ENCODE measurements at places on chromosomes 5 and 9. TPM values are rescaled to one million over a fixed set of nuclear protein-coding genes. Genes with fewer than 3 reads are reported as not detected.

DNA sequence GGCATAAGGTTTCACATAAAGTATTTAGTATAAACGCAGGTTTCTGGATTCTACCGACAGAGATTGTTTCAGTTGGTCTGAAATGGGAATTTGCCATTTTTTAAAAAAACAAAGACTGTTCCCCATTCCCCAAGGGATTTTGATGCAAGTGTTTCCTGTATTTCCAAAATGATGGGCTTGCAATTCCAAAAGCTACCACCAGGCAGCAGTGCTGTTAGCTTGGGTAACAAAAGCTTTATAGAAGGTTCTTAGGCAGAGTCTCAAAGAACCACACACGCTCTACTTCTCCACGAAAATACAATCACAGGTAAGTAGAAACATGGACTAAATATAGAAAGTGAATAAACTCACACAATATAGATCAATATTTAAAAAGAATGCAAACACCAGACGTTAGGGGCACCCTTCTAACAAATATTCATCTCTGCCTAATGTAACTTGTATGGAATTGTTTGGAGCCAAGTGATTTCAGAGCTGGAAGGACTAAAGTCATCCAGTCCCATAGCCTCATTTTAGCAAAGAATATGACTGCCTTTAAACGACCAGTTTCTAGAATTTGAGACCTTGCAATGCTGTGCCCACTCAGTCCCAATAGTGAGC is 154.3 kb downstream of the SPOCK1 start:
- H3K27me3 ChIP-seq: no peaks in the 10 kb centered on the region
- no peaks in the 10 kb centered on the region for H3K36me3 ChIP-seq
- no peak overlapping the region for H3K4me3 ChIP-seq
- H3K4me1 ChIP-seq: no peaks in the 10 kb centered on the region
- no peak overlapping the region for H3K27ac ChIP-seq

GRCh38 chr9:21465859-21466518 is 16.1 kb downstream of the IFNE start:
- no peaks in the 10 kb centered on the region for H3K36me3 ChIP-seq
- H3K4me3 ChIP-seq: no peak overlapping the region
- no peaks in the 10 kb centered on the region for H3K27me3 ChIP-seq
- no peak overlapping the region for H3K27ac ChIP-seq
- DNase-seq: no peak

GRCh38 chr9:76598981-76599380 is 140.0 kb downstream of the GCNT1 start:
- no peak overlapping the region for H3K4me3 ChIP-seq
- no peak for DNase-seq
- H3K27ac ChIP-seq: no peak overlapping the region
- no peaks in the 10 kb centered on the region for H3K36me3 ChIP-seq

GRCh38 chr9:104906441-104907277 is 21.3 kb downstream of the ABCA1 start:
- H3K4me3 ChIP-seq: no peak overlapping the region
- DNase-seq: no peak
- no peaks in the 10 kb centered on the region for H3K36me3 ChIP-seq

GRCh38 chr9:124132671-124133147 is 121.1 kb downstream of the LHX2 start:
- no peaks in the 10 kb centered on the region for H3K36me3 ChIP-seq
- no peak overlapping the region for H3K4me3 ChIP-seq
- no peaks in the 10 kb centered on the region for H3K4me1 ChIP-seq
- no peaks in the 10 kb centered on the region for H3K27me3 ChIP-seq
- DNase-seq: no peak

DNA sequence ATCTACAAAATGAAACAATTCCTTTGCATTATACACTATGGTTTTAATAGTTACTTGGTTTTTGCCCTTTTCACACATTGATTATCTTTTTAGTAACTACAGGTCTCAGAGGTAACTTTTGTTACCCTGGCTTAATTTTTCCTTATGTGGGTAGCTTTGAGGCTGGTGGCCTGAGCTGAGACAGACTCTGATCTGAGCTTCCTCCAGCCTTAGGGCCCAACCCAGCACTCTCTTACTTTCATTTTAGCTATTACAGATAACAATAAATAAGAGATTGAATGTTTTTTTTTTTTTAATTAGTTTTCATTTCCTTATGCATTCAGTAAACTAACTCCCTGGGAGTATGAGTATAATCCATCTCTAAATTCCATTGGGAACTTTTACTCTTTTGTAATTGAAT is 15.1 kb upstream of the OXCT1 start:
- H3K36me3 ChIP-seq: no peaks in the 10 kb centered on the region
- H3K4me1 ChIP-seq: no peaks in the 10 kb centered on the region
- DNase-seq: no peak
- peaks cover 3% of the 10 kb centered on the region for H3K27me3 ChIP-seq
- H3K4me3 ChIP-seq: no peak overlapping the region

DNA sequence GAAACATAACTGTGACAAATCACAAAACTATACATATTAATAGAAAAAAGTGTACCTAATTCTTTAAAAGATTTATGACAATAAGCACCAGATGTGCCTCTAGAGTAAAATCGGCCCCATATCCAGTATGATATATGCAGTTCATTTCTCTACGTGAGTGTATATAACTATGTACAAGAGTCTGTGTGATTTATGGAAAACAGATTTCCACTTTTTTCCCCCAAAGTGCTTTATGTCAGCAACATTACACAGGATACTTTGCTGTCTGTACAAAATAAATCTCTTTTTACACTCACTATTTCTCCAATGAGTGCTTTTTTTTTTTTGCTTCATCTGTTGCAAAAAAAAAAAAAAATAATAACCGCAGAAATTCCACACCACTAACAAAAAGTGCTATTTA is 298.8 kb upstream of the RFX3 start:
- H3K4me1 ChIP-seq: no peaks in the 10 kb centered on the region
- H3K4me3 ChIP-seq: no peak overlapping the region
- no peak for DNase-seq
- no peaks in the 10 kb centered on the region for H3K27me3 ChIP-seq
- no peaks in the 10 kb centered on the region for H3K36me3 ChIP-seq

DNA sequence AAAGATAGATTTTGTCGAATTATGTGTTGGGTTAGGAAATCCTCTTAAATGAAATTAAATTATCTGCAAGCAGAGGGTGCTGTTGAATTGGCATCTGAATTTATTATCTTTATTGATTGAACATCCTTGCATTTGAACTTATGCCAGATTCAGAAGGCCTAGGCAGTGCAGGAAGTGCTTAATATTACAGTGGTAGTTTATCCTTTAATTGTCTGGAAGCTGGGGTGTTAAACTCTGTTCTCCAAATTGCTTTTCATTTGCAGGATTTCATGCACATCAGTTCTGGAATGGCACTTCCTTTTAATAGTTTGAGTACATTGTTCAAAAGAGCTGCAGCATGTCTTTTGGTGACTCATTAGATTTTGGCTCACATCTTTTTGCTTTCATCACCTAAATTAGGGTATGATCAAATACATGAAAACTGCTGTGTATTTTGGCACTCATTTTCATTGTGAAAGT is 186.3 kb downstream of the KDM4C start:
- H3K27me3 ChIP-seq: no peaks in the 10 kb centered on the region
- H3K27ac ChIP-seq: no peak overlapping the region
- no peaks in the 10 kb centered on the region for H3K4me1 ChIP-seq

DNA sequence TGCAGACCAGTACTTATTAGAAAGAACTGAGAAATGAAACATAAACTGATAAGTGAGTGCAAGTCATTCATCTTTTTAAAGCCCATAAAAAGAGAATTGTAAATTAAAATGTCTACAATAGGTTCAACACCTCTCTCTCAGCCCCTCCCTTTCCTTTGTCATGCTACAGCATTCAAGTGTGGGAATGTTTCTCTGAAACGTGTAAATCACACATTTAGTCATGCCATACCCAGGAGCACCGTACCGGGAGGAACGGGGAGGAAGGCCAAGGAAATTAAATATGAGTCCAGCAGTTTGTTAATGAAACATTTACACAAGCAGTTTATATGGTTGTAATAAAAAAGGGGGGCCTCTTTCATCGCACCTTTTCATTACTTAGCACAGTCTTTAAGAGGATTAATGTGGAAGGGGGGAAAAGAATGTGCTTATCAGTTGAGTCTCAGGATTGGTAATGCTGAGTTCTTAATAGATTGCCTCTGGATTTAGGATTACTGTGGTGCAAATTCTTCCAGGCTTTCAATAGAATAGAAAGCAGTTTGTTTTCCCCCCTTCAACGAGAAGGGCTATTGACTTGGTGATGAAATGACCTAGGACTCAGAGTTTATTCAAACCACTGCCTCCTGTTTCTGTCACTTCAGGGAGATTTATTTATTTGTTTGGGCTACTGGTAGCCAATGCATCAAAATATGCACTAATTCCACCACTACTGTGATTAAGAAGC is 176.0 kb upstream of the ZNF608 start:
- no peaks in the 10 kb centered on the region for H3K36me3 ChIP-seq
- no peaks in the 10 kb centered on the region for H3K27me3 ChIP-seq
- no peak for DNase-seq
- H3K4me3 ChIP-seq: no peak overlapping the region

DNA sequence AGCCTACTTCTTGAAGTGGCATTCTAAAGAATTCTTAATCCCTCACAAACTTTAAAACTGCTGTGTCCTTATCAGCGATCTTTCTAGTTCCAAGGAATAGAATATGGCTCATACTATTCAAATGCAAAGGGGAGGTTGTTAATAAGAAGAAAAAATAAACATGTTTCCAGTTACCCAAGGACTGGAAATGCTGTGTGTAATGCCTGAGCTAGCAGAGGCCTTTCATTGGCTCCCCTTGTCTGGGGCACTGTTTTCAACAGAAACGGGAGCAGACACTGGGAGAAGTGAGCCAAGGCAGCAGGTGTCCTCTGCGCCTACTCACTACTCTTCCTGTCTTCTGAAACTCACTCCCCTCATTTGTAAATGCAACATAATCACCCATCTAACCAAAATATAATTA is 253.0 kb downstream of the MARCHF11 start:
- no peaks in the 10 kb centered on the region for H3K27me3 ChIP-seq
- no peak overlapping the region for H3K27ac ChIP-seq
- H3K4me3 ChIP-seq: no peak overlapping the region
- no peaks in the 10 kb centered on the region for H3K36me3 ChIP-seq

GRCh38 chr9:13529321-13530104 is 250.0 kb upstream of the MPDZ start:
- no peaks in the 10 kb centered on the region for H3K4me1 ChIP-seq
- H3K27ac ChIP-seq: no peak overlapping the region
- no peak for DNase-seq
- H3K27me3 ChIP-seq: no peaks in the 10 kb centered on the region

DNA sequence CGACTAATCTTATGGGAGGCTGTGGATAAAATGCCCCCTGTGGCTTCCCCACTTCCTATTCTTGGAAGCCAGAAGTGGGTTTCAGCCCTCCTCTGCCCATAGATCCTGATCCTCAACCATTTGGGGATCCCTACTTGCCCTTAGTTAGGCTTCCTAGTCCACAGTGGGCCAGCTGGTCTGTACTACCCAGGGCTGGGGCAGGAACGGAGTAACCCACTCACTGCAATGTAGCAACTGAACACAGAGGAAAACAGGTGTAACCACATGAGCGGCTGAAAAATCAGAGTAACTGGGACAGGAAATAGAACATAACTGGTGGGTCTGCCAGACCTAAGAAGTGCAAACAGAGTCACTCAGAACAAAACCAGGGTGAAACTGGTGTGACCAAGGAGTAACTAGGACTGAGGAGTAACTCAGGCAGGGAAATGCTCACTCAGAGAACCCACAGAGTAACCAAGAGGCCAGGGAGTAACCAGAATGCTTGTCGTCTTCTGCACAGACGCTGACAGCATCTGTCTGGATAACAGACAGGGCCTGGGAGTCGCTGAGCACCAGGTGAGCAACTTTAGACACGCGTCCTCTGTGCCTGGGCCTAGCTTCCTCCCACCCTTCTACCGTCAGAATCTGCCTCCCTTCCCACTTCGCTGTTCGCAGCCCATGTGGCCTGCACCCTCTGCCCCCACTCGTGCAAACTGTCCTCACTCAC is 1.0 kb downstream of the AQP3 start:
- H3K27ac ChIP-seq: no peak overlapping the region
- H3K4me3 ChIP-seq: peak overlapping the region; percentile 48
- no peaks in the 10 kb centered on the region for H3K36me3 ChIP-seq
- H3K27me3 ChIP-seq: no peaks in the 10 kb centered on the region
- DNase-seq: no peak

- peak within 1 kb of the TSS; percentile 82 for H3K4me3 ChIP-seq
- no peaks in the 10 kb centered on the region for H3K36me3 ChIP-seq
- DNase-seq: peak; percentile 40
- H3K27me3 ChIP-seq: no peaks in the 10 kb centered on the region
- H3K4me1 ChIP-seq: no peaks in the 10 kb centered on the region
Observed at GRCh38 chr5:112419164-112419985, at the start of gene EPB41L4A. Gene EPB41L4A, minus strand, starts transcription at chr5:112419277. Its CDS starts 238 bp downstream, at chr5:112419039.

GRCh38 chr5:175378444-175379028 is 65.4 kb downstream of the DRD1 start:
- H3K27me3 ChIP-seq: no peaks in the 10 kb centered on the region
- no peaks in the 10 kb centered on the region for H3K36me3 ChIP-seq
- no peak overlapping the region for H3K27ac ChIP-seq
- no peaks in the 10 kb centered on the region for H3K4me1 ChIP-seq
- no peak overlapping the region for H3K4me3 ChIP-seq

DNA sequence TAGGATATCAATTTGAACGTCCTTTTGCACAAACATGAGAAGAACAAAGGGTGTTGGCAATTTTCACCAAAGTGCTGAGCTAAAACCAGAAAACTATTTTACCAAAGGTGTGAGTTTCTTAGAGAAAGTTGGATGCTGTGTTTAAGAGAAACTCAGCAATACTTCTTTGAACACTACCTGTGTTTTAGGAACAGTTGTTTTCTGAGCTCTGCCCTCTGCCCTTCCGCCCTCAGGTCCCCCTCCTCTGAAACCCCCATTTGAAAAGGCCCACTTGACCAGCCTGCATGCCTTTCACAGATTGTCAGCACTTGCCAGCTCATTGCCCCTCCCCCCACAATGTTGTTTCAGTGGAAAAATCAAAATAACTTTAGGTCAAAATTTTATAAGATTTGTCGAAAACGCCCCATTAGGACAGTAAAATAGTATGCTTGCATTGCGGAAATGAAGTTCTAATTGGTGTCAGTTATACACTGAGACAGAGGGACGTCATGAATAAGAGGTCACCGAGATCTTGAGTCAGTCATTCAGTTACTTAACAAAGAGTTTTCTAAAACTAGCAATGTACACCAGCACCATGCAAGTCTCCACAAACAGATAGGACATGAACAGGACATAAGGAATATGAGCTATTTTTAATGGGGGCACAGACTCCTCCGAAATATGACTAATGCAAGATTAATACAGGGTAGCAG is 61.9 kb upstream of the IL7R start:
- no peak overlapping the region for H3K27ac ChIP-seq
- DNase-seq: no peak
- no peaks in the 10 kb centered on the region for H3K27me3 ChIP-seq
- H3K4me3 ChIP-seq: no peak overlapping the region
- no peaks in the 10 kb centered on the region for H3K4me1 ChIP-seq

AHRR gene
- total RNA-seq: 2.6 TPM

TRAF1 gene
- 4.1 TPM for total RNA-seq

TYRP1 gene
- not detected for total RNA-seq

NFIB gene
- total RNA-seq: 111 TPM

TPPP gene
- 1.6 TPM for total RNA-seq

PMPCA gene
- total RNA-seq: 37.0 TPM

CDH9 gene
- not detected for total RNA-seq

OR1Q1 gene
- not detected for total RNA-seq
